ENCODE measurements at places on chromosomes 2 and 18. TPM values are rescaled to one million over a fixed set of nuclear protein-coding genes. Genes with fewer than 3 reads are reported as not detected.

Gene MDH1
- total RNA-seq, result 65.4 TPM

- DNase-seq, result no peak
These were observed 114.1 kb downstream of the EPB41L3 start for GRCh38 chr18:5429681-5430080.

DNA sequence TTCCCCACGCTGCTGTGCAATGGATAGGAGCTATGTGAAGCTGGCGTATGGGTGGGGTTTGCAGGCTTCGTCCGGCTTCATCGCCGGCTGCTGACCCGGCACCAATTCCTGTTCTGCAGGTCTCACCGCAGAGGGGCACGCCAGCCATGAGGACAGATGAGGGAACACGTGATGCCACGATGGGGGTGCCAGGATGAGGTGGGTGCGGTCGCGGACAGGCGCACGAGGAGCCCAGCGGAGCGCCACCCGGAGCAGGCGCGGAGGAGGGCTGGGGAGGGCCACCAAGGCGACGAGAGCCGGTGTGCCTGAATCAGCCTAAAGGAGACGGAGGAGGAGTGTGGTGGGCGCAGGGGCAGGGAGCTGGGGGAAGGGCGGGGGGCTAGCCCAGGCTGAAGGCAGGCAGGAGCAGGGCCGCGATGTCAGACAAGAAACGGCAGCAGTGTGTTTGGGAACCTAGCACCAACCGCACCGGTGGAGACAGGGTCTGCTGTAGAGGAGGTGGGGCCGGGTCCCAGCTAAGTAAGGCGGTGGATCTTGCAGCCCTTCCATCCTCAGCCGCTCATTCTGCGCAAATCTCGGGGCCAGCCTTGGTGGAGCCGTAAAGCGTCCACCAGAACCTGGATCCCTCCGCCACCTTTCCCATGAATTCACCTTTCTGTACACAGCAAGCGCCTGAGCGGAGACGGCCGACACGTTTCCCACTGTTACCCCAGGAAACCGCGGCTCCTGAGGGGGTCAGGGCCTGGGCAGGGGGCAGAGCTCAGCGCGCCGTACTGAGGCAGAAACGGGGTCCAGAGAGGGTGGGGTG lies 17.0 kb upstream of the CD8A start:
- peak; percentile 43 for DNase-seq

DNA sequence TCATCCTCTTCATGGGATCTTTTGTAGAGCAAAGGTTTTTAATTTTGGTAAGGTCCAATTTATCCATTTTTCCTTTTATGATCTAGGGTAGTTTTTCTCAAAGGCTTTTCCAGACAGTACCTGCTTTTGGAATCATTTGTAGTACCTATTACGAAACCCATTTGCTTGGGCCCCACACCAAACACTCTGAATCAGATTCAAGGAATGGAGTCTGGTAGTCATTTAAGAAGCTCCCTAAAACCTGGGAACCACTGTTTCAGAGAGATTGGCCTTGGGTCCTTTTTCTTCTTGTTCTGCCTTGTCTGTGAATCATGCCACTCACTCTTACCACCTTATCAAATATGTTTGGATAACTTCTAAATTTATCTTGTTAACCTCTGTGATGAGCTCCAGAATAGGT lies 40.3 kb downstream of the OSBPL6 start:
- DNase-seq, result no peak

- peak; percentile 62 for DNase-seq
These were observed 66.8 kb upstream of the DNER start for GRCh38 chr2:229780856-229781773.

DNA sequence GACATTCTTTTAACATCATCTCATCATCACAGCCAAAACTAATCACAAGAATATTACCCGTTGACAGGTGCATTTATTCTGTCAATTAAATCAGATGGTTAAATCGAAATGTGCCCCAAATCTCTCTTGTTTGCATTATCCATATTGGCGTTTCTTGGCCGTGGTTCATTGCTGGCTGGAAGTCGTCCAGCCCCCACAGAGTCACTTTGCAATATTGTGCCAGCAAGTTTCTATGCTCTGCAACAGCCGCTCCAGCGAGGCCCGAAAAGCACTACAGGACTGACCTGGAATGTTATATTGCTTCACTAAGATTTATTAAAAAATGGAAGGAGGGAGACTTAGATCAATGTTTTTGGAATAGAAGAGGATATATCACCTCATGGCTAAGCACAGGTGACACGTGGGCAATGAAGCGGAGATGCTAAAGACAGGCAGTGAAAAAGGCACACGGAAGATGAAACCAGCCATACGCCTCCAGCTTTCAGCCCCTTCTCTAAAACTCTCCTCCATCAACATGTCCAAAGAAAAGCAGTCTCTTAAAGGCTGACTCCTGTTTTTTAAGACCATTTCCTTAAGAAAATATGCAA lies 176.8 kb upstream of the VRK2 start:
- no peak for DNase-seq

DNA sequence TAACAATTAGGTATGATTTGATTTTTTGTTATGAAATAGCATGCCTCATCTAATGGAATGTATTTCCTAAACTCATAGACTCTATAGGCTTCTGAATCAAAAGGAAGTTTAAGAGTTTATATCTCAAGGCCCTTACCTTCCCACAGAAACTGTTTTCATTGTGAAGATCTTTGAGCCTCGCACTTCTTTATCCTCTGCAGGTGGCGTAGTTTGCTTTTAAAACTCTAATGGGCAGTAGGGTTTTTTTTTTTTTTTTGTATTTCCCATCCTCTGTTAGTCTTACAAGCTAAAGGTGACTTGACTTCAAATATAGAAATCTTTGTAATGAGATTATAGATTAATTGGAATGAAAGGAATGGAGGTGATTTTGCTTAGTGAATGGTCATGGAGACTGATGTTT lies 28.3 kb downstream of the DYNC2LI1 start:
- no peak for DNase-seq

Measured in hematopoietic multipotent progenitor cell (in vitro differentiated cells).